ENCODE measurements at places on chromosomes 11 and 22. TPM values are rescaled to one million over a fixed set of nuclear protein-coding genes. Genes with fewer than 3 reads are reported as not detected.

Gene USP2
- polyA plus RNA-seq: 42.3 TPM

Gene OTOG
- not detected for polyA plus RNA-seq

Gene ATG2A
- 13.8 TPM for polyA plus RNA-seq

Gene NLRP6
- not detected for polyA plus RNA-seq

Gene MICAL2
- 21.8 TPM for polyA plus RNA-seq

Gene MRGPRX4
- polyA plus RNA-seq: not detected

Gene MRGPRE
- not detected for polyA plus RNA-seq

Gene BAIAP2L2
- polyA plus RNA-seq: 3.4 TPM
